RKO (cell line): ENCODE measurements at places on chromosomes 4 and X.

- no peak for DNase-seq
These were observed 8.3 kb upstream of the AFAP1 start for GRCh38 chr4:7947927-7948326.

DNA sequence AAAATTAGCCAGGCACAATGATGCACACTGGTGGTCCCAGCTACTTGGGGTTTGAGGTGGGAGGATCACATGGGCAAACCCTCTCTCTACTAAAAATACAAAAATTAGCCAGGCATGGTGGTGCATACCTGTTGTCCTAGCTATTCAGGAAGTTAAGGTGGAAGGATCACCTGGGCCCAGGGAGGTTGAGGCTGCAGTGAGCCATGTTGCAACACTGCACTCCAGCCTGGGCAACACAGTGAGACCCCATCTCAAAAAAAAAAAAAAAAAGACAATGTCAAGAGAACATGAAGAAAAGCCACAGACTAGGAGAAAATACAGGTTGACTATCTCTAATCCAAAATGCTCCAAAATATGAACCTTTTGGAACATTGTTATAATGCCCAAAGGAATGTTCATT lies 153.8 kb downstream of the NEK1 start:
- no peak for DNase-seq

DNA sequence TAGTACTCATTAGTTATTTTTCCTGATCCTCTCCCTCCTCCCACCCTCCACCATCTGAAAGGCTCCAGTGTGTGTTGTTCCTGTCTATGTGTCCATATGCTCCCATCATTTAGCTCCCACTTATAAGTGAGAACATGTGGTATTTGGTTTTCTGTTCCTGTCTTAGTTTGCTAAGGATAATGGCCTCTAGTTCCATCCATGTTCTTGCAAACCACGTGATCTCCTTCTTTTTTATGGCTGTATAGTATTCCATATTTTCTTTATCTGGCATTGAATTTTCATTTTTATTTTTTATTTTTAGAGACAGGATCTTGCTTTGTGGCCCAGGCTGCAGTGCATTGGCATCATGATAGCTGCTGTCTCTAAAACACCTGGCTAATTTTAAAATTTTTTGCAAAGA lies 11.9 kb upstream of the UBE2K start:
- DNase-seq = no peak

DNA sequence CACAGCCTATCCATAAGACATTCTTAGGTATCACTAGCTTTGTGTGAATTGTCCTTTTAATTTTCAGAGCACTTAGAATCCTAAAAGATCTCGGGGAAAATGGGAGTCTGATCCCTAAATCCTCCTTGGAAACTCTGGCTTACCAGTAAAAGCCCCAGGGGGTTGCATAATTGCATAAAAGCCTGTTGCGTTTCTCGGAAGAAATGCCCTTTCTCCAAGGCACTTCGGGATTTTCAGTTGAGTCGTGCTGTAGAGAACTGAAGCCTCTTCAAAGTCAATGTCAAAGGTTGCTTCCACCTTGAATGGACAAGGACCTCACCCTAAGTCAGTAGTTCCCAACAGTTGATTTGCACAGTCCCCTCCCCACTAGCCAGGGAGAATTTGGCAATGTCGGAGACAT lies 20.8 kb downstream of the FAM184B start:
- DNase-seq = no peak
